ENCODE measurements at places on chromosomes 5 and 9. TPM values are rescaled to one million over a fixed set of nuclear protein-coding genes. Genes with fewer than 3 reads are reported as not detected.

DNA sequence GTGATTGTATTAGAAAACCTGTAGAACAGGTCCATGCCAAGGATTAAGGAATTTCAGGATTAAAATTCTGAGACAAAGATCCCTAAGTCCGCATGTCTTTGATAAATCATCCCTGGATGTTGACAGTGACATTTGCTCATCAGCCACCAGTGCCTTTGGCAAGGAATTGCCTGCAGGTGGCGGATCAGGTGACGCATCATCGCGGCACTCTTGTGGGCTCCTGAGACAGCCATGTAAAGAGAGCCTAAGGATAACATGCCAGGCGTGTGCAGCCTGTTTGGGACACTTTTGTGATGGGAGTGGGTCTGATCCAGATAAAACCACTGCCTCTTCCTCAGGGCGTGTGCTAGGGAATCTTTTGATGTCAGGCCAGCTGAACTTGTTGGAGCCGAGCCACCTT lies 40.6 kb downstream of the ADCY2 start:
- peak; percentile 20 for DNase-seq

EQTN gene
- not detected for total RNA-seq

DNA sequence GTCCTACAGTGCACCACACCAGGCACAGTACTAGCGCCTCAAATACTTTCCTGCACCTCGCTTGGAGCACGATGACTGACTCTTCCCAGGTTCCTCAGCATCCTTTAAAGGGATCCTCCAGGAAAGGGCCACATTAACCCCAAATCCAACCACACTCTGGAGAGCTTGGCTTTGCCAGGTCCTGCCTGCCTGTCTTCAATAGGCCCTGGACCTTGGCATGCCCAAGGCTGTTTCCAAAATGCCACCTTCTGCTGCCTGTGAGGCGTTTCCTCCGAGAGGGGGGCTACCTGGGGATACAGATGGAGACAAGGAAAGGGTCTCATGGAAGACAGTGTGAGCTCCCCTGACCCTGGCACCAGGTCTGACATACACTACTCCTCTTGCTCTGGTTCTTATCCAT lies 169.9 kb downstream of the DAB2IP start:
- DNase-seq = no peak

VCAN gene
- 6.7 TPM for total RNA-seq

DNA sequence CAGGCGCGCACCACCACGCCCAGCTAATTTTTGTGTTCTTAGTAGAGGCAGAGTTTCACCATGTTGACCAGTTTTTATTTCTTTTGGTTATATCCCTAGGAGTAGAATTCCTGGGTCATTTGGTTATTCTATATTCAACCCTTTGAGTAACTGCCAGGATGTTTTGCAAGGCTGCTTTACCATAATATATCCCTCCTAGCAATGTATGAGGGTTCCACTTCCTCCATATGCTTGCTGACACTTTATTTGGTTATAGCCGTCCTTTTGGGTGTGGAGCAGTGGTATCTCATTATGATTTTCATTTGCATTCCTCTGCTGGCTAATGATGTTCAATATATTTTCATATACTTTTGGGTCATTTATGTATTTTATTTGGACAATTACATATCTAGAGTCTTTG lies 81.2 kb downstream of the RAB24 start:
- no peak for DNase-seq

- DNase-seq = no peak
These were observed 12.1 kb upstream of the PSD2 start for GRCh38 chr5:139783436-139783965.

DNA sequence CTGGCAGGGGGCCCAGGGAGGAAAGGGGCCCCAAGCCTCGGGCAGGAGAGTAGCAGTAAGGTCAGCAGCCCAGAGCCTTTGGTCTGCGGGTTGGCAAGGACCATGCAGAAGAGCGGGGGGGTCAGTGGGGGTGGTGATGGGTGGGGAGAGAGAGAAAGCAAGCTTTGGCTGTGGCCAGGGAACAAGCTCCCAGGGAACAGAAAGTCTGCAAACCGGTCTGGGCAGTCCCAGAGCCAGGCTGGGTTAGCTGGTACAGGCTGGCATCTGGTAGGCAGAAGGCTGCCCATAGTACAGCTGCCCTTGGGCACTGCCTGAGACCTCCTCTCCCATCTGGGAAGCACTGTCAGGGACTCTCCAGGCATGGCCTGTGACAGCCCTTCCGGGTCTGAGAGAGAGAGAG lies 10.5 kb upstream of the EPB41L4B start:
- peak; percentile 88 for DNase-seq

DNA sequence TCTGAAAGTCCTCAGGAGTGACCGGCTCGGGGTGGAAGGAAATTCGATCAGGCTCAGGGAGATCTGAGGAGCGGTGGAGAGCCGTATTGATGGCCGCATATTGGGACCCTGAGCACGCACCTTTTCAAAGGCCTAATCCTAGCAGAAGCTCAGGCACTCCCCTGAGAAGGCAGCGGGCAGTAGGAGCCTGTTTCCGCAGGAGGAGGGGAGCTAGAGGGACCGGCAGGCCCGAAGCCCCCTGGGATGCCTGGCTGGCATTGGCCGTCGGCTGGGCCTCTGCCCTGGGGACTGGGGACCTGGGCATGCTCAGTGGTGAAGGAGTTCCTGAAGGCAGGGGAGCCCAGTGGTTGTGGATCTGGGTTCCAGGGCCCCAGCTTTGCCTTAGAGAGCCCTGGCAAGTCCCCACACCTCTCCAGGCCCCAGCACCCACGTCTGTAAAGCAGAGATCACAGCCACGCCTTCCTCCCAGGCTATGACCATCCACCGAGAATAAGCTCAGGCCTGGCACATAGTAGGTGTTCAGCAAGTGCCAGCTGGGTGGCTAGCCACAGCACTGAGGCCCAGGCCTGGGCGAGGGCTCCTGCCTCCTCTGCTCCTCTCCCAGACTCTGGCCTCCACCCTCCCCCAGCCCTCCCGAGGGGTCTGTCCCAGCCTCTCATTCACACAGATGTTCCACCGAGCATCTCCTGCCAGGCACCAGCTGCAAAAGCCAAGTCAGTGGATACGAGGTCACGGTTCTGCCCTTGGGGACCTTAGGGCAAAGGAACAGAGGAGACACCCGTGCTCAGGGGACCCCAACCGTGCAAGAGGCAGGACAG lies 17.2 kb upstream of the QRFP start:
- DNase-seq = no peak

DNA sequence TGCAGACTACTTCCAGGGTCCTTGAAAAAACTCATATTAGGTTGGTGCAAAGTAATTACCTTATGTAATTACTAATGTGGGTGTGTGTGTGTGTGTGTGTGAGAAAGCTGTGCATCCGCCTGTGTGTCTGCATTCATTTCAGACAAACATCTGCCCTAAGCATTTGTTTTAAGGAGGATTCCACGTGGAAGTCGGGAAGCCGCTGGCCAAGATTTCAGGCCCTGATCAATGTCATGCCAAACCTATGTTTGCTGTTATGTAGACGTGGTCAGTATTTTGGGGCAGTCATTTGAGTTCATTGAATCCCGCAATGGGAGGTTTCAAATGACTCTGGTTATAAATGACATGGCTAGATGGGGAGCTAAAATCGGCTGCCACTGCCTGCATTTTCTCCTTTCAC lies 33.6 kb upstream of the BASP1 start:
- no peak for DNase-seq

GRCh38 chr9:137157618-137158415 lies 12.0 kb downstream of the LRRC26 start:
- DNase-seq = no peak

- no peak for DNase-seq
These were observed 1.3 kb downstream of the RASA1 start for GRCh38 chr5:87268970-87269377.

GRCh38 chr9:94847486-94847885 lies 121.0 kb downstream of the AOPEP start:
- DNase-seq = peak; percentile 43

DNA sequence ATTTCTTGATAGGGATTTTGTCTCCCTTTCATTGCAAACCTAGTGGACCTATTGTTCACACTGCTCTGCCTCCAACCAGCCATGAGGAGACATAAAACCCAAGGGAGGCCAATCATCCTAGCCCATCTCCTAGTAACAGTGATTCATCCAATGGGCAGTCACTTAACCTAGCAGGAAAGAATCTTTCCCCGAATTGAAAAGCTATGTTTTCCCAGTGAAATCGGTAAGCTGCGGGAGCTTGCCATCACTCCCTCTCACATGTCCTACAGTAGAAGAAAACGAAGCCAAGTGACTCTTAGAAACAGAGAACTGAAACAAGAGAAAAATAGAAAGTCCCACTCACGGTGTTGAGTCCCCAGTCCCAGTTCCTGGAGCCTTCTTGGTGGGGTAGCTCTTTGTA lies 123.3 kb downstream of the SUSD1 start:
- DNase-seq = no peak

DNA sequence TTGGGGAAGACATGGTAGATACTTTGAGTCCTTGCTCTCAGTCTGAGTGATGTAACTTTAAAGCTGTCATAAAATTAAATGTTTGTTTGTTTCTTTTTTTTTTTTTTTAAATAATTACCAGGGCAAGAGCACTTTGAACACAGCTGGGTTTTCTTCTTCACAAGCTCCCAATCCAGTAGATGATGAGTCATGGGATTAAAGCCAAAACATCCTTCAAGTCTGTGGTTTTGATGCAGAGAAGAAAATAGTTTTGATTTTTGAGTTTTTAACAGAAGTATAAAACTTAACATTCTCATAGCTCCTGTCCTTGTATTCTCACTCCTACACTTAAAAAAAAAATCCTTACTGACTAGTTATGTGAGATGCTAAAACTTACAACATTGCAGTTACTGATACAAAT lies 34.8 kb upstream of the IL31RA start:
- DNase-seq = peak; percentile 70

CNTNAP3B gene
- total RNA-seq = 12.5 TPM

DNA sequence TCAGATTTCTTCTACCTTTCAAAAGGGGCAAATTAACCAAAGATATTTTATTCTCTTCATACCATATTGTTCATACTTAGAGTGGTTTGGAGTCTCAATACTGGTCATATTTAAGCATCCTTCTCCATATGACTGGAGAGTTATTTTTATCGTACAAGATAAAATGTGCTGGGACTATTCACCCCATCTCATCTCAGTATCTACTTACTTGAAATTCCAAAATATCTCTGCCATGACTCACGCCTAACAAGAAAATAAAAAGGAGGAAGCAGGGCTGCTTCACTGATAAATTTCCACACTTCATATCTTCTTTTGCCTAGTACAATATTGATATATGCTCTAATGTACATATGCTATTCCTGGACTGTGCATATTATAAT lies 277.9 kb upstream of the CDH9 start:
- peak; percentile 73 for DNase-seq

DNA sequence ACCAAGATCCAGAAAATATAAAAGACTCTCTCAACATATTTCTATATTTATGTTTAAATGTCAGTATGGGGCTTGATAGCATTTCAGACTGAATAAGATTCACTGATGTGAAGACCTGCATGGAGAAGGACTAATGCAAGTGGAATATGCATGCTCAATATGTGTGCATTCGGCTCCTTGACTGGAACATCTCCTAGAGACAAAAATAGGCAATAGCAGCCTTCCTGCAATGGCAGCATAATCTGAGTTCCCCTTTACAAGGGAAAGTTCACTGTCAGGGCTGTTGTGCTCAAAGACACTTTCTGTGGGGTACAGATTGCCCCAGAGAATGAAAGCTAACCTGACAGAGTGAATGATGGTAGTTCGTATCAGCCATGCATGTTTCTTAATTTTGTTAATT lies 42.4 kb downstream of the STARD4 start:
- no peak for DNase-seq

- no peak for DNase-seq
These were observed 61.4 kb upstream of the GAS1 start for GRCh38 chr9:87008667-87009066.

CKMT2 gene
- not detected for total RNA-seq

DNA sequence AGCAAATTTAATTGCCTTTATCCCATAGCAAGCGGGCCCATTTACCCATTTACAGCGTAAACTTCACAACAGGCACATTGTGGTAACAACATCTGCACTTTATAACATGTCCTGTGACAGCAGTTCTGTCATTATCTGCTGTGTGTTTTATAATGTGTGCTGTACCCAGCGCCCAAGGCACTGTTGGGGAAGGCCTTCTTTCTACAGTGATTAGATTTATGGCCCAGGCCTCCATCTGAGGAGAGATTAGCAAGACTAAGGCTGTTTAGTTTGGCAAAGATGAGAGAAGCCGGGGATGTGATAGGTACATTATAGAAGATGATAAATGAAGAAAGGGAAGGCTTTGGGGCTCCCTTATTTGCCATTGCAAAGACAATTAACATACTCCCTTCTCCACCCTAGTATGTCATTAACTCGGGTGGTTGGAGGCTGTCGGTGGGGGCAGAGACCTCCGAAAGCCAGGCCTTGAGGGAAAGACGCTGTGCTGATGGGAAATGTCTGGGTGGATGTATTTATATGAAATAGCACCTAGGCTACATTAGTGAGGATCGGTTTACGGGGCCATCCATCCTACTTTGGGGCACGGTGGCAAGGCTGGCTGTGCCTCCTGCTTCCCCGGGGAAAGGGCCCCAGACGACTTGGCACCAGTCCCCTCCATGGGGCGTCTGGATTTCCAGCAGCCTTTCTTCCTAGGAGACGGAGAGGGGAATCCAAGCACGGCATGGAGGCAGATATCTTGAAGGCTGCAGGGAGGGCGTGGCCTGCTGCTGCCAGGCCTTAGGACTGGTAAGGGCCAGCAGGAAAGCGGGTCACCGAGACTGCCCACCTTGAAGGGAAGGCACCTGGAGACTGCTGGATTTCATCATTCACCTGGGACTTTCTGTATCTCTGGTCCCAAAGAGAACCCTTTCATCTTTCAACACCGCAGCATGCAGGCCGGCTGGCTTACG lies 64.3 kb upstream of the PTCH1 start:
- DNase-seq = no peak

DNA sequence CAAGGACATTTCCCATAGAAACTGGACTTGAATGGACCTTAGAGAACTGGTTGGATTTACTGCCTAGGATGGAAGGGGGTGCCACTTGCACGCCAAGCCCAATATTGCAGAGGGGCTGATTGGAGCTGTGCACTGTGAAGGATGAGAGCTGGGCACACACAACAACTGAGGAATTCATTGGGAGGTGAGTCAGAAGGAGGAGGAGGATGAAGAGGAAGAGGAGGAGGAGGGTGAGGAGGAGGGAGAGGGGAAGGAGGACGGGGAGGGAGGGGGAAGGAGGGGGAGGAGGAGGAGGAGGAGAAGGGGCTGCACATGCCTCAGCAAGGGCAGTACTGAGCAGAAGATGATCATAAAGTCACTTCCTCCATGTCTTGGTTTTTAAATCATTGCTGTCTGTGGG lies 5.7 kb upstream of the ICE1 start:
- no peak for DNase-seq

DNA sequence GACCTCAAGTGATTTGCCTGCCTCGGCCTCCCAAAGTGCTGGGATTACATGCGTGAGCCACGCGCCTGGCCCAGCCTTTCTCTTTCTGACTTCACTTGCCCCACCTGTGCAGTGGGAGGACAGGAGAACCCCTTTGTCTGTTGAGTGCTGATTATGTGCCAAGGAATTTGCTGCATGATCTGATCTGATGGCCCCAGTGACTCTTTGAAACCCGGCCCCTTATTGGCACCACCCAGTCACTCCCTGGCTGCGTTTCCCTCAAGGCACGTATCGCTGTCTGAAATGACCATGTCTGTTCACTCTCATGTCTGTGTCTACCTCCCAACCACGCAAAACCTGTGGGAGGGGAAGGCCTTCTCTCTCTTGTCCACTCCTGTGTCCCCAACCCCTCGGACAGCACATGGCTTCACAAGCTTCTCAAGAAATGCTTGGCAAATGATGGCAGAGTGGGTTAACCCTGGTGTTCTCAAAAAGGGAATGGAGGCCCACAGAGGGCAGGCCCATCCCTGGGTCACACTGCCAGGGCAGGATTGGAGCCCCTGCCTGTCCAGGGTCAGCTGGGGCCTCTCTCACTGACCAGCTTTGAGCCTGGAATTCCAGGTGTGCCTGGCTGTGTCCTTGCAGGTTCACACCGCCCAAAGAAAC lies 21.9 kb downstream of the NEK6 start:
- DNase-seq = no peak

Measured in PC-3 (cell line).